ENCODE measurements at places on chromosomes 7 and 10. TPM values are rescaled to one million over a fixed set of nuclear protein-coding genes. Genes with fewer than 3 reads are reported as not detected.
A peak's percentile ranks its signal among the peaks of the same experiment; 100 is the strongest.

NUDT1 gene
- 10.2 TPM for total RNA-seq

GBX1 gene
- total RNA-seq: not detected

BAIAP2L1 gene
- 21.1 TPM for total RNA-seq

DNA sequence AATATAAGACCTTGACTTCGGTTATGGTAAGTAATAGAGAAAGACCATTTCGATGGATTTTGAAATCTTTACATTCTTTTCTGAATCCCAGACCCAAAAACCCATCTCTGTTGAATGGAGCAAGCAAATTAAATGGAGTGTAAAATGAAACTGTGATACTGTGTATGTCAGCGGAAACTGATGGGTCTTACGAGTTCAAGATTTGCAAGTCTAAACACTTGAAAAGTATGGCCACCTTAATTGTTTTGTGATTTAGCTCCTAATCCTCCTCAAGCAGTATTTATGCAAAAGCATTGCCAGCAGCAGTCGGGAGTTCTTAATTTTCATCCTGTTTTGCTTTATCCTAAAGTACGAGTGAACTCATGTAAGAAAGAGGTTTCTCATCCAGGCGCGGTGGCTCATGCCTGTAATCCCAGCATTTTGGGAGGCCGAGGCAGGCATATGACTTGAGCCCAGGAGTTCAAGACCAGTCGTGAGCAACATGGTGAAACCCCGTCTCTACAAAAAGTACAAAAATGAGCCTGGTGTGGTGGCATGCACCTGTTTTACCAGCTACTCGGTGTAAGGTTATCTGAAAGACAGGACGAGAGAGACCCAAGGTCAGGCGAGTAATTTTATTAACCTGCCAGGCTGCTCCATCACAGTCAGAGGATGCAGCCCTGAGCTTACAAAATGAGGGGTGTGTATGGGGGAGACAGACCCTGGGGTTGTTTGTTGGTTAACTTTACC lies 5.8 kb upstream of the DHTKD1 start:
- DNase-seq: no peak

DNA sequence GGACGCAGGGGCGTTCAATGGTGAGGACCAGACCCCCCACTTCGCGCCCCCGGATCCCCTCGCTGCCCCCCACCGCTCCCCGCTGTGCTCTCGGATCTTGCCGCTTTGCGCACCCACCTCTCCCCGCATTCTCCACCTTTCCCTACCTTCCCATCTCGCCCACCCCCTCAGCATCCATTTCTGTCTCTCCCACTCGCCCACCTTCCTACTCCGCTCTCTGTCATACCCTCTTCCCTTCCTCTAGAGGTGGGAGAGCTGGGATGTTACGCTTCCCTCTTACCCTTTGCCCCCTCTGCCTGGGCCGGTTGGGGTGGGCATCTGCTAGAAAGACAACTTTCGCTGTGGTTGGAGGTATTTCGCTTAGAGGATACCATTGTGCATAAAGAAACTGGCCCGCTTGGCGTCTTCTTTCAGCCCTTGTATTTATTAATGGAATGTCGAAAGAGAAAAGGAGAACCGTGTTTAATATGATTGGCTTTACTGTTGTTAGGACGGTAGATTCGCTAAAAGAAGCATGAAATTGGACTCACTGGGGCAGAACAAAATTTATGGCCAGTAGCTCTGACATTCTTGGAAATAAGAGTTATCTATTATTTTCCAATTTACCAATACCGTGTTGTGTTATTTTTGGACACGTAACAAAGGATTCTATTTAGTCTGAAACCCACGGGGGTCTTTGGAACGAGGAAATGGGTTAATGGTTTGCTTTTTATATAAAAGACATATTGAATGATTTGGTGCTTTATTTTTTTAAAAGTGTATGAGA lies 873 bp downstream of the PRKAR2B start:
- DNase-seq: no peak

GRCh38 chr7:127983804-127984332 lies 47.4 kb downstream of the LRRC4 start:
- no peak for DNase-seq

DNA sequence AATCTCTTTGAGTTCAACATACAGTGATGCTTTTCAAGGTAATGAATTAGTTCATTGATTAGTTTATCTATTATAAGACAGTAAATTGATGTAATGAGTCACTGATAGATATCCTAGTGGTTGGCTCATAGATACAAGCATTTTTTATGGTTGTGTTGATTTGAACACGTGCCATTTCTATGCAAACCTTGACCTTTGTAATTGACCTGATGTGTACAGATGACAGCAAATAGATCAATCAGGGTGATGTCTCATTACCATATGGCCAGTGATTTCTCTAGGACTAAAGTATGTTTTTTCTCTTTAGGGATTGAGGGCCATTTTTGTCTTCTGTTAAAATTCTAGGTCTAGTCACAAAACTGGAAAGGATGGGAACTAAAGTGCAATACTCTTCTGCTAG lies 760.3 kb upstream of the GALNT17 start:
- DNase-seq: no peak

OR6V1 gene
- total RNA-seq: not detected

- DNase-seq: no peak
These were observed 21.2 kb downstream of the ZMIZ2 start for GRCh38 chr7:44769776-44770294.

- DNase-seq: no peak
These were observed 23.6 kb upstream of the TTYH3 start for GRCh38 chr7:2607923-2608904.

DNA sequence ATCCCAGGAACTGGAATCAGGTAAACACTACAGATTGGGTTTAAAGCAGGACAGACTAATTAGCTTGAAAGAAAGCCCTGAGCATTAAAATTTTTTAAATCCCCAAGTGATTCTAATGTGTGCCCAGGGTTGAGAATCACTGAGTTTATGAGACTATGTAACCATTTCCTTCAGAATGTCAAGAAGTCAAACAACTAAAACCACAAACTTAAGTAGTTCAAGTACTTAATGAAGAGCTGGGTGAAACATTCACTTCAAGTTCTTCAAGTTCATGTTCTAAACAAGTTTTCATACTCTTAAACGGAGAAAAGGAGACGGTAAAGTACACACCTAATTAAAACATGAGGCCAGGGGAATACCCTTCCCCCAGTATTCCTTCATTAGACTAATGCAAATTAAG lies 28.2 kb upstream of the TLL2 start:
- no peak for DNase-seq

DNA sequence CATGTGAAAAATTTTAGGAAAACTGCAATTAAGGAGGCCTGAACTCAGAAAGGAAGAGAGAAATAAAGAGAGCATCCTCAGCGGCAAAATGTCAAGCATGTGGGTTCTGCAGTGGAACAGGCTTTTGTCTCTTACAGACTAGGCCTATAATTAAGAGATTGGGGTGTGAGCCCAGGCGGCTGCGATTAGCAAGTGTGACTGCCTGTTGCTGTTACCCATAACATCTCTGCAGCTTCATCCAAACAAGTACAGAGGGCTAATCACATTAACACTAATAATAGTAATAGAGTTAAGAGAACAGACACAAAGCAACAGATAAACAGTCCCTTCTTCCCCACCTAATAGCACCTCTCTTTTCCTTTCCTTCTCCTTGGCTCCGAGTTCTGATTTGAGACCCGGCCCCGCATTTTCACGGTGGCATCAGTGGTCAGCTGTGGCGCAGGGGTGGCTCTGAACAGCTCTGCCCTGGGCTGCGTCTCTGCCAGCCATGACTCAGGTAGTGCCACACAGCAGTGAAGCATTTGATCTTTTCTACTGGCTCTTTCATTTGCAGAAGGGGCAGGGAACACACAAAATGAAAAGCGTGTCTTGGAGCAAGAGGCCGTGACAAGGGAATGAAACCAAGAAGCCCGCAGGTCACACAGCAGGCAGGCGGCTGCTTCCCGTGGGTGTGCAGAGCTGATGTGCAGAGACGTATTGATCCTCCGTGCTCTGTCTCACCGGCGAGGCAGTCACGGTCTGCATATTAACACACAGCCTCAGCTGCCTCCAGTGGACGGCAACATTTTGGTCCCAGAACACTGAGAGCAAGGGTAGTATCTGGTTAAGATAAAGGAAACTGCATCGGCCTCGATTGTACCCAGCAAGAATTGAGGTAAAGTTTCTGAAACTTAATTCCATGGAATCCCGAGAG lies 103.1 kb downstream of the KLF6 start:
- DNase-seq: no peak

DNA sequence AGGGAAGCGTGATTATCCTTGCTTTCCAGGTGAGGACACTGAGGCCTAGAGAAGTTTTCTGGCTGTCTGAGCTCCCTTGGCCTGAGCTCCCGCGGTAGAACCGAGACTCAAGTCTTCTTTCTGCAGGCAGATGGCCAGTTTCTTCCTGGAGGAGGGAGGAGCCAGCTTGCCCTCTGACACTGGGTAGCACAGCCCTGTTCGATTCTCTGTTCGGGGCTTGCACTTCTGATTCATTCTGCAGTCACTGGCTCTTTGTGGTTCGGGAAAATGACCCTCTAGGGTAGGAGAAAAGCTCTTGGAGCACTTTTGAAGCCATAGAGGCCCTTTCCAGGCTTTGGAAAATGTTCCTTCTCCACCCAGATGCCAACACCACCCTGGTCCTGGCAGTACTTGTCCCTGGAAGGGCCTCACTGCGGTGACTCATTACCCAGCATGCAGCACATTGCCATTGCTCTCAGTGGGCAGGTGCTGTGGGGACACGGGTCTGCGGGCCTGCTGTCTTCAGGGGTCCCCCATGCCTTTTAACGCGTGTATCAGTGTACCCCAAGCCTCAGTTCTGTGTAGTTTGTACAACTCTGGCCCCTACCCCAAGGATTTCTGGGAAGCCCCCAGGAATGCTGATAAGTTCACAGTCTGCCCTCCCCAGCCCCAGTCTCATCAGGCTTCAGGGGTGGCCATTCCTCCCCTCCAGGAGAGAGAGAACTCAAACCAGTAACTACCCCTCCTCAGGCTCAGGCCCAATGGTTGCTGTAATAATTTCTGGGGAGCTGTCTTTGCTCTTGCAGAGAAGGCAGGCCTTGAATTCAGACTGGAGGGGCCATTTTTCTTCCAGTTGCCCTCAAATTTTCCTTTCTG lies 11.9 kb downstream of the CHST3 start:
- no peak for DNase-seq

GRCh38 chr10:119575506-119575905 lies 21.3 kb downstream of the TIAL1 start:
- no peak for DNase-seq

- DNase-seq: no peak
These were observed 349.8 kb downstream of the SDK1 start for GRCh38 chr7:3650844-3651243.

DNA sequence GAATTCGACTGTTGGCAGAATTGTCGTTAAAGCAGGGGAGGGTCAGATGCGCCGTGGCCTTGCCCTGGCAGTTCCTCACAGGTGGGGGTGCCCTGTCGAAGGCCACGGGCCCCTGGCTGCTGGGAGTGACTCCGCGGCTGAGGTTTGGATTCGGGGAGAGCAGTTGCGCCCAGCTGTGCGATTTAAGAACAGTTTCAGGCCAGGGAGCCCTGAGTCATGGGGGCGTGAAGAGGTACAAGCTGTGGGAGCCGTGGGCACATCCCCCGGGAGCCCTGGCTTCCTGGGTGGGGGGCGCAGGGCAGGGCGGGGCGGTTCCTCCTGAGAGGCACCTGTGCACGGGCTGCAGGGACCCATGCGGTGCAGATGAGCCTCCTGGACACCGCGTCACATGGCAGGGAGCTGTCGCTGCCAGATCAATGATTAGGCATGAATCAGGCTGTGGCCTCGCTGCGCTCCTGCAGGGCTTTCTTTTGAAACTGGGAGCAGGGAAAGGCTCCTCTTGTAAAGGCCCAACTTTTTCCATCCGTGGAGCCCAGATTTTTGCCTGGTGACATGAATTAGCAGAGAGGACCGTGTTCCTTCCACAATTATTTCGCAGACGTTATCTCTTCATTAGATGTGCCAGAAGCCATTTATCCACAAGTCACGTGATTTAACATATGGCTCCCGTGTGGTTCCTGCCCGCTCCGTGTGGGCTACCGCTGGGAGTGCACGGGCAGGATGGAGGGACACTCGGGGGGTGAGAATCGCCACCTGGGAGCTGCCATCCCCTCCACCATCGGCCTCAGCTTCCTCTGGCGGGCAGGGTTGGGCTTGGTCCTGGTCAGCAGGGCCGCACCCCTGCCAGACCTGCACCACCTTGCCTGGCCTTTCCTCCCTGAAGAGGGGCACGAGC lies 918 bp downstream of the PWWP2B start:
- DNase-seq: peak; percentile 73

FAM25G gene
- not detected for total RNA-seq

FAM131B gene
- total RNA-seq: 0.53 TPM

DNA sequence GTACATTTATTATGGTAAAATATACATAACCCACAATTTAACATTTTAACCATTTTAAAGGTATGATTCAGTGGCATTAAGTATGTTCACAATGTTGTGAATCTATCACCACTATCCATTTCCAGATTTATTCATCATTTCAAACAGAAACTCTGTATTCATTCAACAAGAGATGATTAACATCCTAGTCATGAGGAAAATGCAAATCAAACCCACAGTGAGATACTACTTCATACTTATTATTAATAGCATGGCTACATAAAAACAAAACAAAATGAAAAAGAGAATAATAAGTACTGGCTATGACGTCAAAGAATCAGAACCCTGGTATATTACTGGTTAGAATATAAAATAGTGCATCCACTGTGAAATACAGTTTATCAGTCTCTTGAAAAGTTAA lies 386.6 kb upstream of the POM121L12 start:
- no peak for DNase-seq

SEMA3E gene
- total RNA-seq: 8.8 TPM

DNA sequence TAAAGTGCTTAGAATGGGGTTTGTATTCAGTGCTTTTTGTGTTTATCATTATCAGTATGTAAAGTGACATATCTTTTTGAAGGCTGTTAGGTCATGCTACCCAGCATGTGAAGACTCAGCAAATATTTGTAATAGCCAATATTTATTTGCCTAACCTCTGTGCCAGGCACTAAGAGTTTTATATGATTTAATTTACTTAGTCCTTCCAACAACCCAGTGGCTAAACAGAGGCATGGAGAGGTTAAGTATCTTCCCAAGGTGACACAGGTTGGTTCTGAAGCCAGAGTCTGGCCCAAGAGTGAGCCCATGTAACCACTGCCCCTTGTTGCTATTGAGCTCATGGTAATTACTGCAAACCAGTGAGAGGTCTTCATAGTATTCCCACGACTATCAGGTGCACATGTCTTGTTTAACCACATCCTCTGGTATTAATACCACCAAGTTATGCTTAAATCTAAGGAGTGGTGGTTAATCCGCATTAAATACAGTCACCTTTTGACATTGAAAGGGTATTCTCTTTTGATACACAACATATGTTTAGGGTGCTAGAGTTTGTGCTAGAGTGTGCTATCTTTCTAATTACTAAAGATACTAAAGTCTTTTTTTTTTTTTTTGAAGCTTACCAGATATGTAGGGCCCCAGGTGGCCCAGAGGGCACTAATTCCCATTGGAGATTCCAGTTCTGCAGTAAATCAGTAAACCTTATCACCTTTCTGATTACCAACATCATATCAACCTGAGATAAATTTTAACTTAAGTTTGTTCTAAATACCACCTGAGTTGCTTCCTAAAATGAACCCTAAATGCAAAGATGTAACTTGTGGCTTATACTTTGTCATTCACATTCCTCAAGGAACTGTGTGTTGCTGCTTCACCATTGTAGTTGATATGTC lies 2.9 kb downstream of the ADD3 start:
- no peak for DNase-seq

Measured in lower lobe of right lung (tissue), 2 donors.